ENCODE measurements at places on chromosomes 5 and 9.

- DNase-seq = no peak
Observed at GRCh38 chr9:22650946-22651345, 204.3 kb downstream of the DMRTA1 start.

GRCh38 chr5:163505368-163506094, at the start of gene MAT2B:
Gene MAT2B (plus strand): TSS chr5:163505619. CDS start chr5:163505687, 68 bp downstream.
- peak; percentile 63 for DNase-seq

DNA sequence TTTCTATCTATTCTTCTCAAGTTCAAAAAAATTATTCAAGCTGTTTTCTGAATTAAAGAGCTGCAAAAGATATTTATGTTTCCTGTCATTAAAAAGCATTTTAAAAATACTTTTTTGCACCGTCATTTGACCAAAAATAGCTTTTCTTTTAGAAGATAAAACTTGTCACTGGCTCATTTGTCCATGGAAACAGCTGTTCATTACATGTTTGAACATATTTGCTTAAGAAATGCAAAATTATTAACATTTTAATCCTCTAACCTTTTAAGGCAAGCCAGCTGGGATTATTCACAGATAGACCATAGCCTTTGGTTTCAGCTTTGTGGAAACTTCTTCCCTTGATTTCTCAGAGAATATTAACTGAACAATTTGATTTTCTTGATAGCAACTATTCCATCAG, 393.9 kb downstream of the TUSC1 start:
- no peak for DNase-seq

GRCh38 chr5:160219356-160219755, 9.9 kb upstream of the FABP6 start:
- DNase-seq = no peak
